ENCODE measurements at places on chromosomes 11 and 22.

GRCh38 chr11:61140416-61140815 lies 20.8 kb downstream of the VPS37C start:
- no peak for DNase-seq

GRCh38 chr11:68505596-68505995 lies 45.0 kb downstream of the PPP6R3 start:
- DNase-seq: no peak

GRCh38 chr22:25404928-25405816 lies 159.3 kb upstream of the GRK3 start:
- DNase-seq: peak; percentile 74

GRCh38 chr11:34478845-34479663 lies 34.5 kb downstream of the ELF5 start:
- no peak for DNase-seq

DNA sequence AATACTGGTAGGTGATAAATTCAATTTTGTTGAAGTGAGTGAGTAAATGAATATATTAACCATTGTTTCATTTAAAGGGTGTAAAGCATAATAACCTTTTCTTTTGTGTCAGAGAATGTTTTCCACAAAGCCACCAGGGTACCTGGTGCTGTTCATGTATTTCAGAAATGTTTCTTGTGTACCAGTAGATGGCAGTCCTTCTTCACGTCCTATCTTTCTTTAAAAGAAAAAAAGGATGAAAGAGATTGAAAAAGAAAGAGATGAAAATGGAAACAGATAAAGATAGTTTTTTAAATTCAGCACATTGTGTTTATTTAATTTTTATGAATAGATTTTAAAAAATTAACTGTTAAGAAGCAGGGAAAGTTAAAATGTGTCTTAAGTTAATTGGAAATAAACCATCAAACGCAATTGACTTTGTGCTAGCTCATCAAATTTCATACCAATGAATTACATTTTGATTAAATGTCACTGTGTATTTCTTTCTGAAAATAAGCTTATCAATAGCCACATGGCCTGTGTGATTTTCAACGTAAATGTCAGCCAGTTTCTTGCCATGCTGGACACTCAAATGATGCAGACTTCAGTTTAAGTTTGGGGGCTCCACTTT lies 65.5 kb upstream of the CHORDC1 start:
- DNase-seq: no peak

DNA sequence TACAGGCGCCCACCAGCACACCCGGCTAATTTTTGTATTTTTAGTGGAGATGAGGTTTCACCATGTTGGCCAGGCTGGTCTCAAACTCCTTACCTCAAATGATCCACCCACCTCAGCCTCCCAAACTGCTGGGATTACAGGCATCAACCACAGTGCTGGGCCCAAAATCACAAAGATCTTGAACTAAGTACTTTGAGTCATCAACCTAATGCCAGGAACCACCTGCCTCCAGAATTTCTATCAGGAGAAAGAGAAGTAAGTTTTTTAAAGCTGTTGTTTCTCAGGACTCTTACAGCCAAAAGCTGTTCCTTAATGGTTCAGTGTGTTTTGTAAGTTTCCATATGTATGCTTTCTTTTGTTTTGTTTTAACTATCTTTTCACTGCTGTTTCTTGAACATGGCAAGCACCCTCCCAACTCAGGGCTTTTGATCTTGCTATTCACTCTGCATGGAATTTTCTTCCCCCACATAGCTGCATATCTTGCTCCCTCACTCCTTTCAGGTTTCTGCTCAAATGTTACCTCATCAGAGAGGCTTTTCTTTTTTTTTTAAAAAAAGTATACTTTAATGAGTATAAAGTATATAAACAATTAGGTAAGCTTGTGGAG lies 6.0 kb upstream of the PAK1 start:
- no peak for DNase-seq

DNA sequence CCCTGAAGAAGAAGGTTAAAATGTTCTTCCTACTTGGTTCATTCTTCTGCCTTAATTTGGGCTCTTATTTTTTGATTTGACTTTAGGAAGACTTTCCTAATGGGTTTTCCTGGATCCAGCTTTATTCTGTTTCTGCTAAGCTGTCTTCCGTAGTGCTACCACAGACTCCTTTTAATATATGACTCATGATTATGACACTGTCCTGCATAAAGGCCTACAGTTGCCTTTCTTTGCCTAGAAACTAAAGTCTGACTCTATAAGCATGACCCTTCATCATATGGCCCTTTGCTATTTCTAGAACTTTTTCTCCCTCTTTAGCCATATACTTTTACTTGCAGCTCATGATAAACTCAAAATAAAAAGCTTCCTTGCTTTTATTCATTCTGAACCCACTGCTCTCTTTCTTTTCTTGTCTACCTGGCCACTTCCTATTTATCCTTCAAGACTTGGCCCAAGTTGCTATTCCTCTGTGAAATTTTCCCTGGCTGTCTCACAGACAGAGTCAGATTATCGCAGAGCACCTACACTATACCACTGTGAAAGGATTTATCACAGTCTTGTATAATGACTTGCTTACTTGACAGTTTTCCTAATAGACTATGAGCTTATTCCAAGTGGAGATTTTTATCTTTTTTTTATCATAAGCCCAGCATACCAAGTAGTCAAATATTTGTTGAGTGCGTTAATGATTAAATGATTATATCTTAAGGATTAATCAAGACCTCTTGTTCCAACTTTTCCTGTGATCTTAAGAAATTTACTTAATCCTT lies 24.7 kb downstream of the TBCEL start:
- no peak for DNase-seq
